ENCODE measurements at places on chromosomes 4 and X.

DNA sequence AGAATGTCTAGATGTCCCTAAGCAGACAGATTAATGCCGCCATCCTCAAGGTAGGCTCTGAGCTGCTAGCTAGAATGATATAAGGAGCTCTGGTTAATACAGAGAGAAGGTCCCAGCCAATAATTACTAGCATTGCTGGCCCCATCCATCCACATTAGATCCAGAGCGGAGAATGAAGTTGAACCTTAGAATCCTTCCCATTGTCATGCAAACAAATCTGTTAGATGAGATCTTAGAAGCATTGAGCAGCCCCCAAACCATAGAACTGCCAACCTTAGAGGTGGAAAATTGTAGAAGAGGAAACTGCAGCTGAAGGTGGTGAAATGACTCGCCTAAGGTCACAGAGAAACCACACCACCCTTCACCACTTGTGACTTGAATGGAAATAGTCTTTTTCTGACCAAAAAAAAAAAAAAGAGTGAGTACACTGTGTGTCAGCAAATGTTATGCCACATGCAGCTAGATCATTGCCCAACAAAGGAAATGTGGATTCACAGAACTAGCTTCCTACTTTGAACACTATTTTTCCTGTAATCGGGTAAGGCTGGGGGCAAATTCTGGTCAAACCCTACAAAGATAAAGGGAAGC, 162.1 kb downstream of the SMIM20 start:
- no peak for DNase-seq

- DNase-seq, result peak; percentile 30
Measured at GRCh38 chr4:10117359-10118047, 904 bp upstream of the WDR1 start.

DNA sequence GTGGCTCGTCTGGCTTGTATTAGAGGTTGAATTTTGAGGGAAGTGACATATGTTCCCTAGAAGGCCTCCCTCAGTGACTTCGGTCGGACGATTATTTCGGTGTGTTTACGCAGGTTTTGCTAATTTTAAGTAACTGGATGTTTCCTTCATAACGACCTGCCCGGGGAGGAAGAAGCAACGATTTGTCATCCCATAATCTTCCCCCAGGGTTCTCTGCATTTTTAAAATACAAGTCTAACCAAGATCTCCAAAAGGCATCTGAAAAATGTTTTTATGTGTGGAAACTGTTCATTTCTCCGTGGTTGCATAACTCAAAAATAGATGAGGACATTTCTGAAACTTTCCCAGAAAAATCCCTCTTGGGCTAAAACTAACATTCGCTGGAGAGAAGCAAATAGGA, 195.4 kb downstream of the SHOX start:
- DNase-seq, result no peak

DNA sequence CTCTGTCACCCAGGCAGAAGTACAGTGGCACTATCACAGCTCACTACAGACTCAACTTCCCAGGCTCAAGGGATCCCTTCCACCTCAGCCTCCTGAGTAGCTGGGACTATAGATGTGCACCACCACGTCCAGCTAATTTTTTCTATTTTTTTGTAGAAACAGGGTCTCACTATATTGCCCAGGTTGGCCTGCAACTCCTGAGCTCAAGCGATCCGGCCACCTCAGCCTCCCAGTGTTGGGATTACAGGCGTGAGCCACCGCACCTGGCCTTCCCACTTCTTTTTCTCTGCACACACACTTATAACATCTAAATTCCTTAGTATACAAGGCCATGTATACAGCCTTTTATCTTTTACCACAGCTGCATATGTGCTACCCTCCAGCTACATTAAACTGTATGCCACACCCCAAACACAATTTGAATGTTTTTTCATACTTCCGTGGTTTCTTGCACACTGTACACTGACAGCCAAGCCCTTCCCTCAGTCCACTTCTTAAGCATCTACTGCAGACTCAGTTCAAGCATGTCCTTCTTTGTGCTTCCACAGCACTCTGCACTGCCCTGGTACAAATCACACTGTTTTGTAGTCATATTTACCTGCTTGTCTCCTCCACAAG, 6.5 kb downstream of the SLC7A3 start:
- no peak for DNase-seq

All from HAP-1 (cell line).